ENCODE measurements at places on chromosomes 5 and 9. TPM values are rescaled to one million over a fixed set of nuclear protein-coding genes. Genes with fewer than 3 reads are reported as not detected.
A peak's percentile ranks its signal among the peaks of the same experiment; 100 is the strongest.

DNA sequence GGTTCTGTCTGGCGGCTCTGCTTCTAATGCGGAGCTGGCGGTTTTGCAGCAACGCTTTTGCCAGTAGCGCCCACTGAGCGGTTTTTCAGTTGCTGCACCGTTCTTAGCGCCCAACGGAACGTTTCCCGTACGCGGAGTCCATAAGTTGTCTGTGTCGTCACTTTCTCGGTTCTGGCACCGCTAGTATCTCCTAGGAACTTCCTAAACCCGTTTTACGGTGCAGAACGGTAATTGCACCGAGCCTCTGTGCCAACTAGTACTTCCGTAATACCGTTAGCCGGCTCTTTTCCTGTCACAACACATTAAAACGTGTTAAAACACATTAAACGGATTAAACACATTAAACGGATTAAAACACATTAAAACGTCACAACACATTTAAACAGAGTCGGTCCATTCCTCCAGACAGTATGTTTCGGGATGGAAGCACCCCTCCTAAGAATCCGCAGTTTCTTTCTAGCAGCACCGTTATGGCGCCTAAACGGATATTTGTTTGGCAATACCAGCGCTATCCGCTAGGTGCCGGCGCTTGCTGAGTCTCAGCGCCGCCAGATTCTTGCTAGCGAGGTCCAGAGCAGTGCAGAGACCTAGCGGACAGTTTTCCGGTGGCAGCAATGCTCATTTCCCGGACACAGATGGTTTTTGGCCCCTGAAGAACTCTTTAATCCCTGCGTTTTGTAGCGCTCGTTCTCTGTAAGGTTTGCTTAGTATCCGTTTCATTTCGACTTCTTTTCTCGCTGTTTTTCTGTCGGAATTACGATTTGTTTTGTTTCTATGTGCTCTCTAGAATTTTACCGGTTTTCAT, 45.4 kb downstream of the ANXA2R start:
- DNase-seq: peak; percentile 26

GRCh38 chr5:74337254-74337983, 303.1 kb downstream of the ENC1 start:
- no peak for DNase-seq

GRCh38 chr9:128552744-128553440, 505 bp downstream of the SPTAN1 start:
- peak; percentile 53 for DNase-seq

GRCh38 chr5:6476313-6476661, 27.6 kb downstream of the UBE2QL1 start:
- DNase-seq: no peak

- no peak for DNase-seq
Measured at GRCh38 chr5:149528281-149529060, 22.8 kb downstream of the CSNK1A1 start.

DNA sequence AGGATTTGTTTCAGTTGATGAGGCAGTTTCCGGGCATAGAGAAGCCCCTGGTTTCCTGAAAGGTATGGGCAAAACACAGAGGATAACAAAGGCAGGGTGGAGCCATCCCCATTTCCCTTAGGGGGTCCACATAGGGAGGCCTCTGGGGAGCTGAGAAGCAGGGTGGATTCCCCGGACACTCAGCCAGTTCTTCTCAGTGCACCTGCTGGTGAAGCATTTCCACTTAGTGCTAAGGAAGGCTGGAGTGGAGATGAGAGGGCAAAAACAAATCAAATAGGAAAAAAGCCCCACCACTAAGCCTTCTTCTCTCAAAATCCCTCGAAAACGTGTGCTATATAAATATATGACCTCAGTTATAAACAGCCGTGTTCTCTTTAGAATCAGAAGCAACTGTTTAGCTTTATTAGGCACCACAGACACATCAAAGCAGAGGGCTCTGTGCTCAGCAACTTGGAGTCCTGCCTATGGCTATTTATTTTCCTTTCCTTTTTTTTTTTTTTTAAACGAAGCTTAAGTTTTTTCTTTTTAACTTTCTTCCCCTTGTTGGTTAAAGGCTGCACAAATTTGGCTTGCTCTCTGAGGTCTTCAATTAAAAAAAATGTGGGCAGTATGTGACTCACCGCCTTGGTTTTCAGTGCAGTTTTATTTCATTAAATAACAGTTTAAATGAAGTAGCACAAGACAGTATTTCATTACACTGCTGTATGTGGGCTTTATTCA, 67.7 kb downstream of the PRDM6 start:
- DNase-seq: no peak

GRCh38 chr9:134223091-134223490, 58.7 kb upstream of the RNU6ATAC start:
- DNase-seq: no peak

DNA sequence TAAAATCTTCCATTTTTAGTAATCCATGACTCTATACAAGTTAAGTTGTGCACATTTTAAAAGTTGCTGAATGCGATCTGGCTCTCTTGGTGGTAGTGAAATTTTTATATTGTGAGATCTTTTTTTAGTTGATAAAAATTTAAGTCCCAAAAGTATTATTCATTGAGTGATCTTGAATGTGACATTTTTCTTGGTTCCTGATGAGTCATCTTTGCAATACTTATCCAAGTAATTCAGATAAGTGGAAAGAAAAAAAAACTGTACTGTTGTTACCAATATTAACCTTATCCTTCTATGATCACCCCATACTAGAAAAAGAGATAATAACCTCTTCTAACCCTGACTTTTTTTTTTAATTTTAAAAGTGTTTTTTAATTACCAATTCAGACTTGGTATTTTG, 601.3 kb downstream of the PSAT1 start:
- DNase-seq: no peak

GRCh38 chr9:94782355-94783101, 56.0 kb downstream of the AOPEP start:
- DNase-seq: no peak

DNA sequence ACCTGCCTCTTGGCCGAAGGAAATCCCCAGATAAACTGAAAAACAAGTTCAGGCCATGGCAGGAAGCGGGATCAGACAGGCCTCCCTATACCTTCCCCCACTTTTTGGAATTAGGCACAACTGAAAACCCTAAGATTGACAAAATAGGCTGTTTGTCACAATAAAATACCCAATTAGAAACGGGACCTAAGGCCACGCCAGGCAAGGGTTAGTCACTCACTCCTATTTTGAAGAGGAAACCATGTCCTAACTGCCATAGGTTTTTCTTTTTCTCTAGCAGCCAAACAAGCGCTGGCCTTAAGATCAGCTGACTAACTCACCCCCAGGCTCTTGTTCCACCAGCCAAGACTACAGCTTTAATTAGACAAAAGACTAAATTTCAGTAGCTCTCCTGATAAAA, 11.9 kb downstream of the FBP2 start:
- no peak for DNase-seq

DNA sequence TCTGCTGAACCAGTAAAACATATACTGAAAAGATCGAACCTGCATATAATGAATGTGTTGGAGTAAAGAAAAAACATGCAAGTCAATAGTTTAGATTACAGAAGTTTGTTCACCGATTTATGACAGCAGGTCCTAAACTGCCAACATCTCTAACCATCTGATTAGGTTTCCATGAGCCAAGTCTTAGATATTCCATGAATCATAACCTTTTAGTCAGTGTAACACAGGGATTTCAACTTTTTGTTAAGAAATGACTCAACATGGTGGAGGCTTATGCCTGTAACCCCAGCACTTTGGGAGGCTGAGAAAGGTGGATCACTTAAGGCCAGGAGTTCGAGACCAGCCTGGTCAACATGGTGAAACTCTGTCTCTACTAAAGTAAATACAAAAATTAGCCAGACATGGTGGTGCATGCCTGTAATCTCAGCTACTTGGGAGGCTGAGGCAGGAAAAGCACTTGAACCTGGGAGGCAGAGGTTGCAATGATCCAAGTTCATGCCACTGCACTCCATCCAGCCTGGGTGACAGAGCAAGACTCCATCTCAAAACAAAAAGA, 38.7 kb downstream of the APC start:
- no peak for DNase-seq

- DNase-seq: no peak
Measured at GRCh38 chr5:57410374-57411320, 72.0 kb downstream of the ACTBL2 start.

GRCh38 chr5:148202531-148203203, at the start of gene SPINK6:
SPINK6 (plus strand) TSS chr5:148203042; CDS start chr5:148203097, 55 bp downstream.
- DNase-seq: no peak

- DNase-seq: no peak
Measured at GRCh38 chr5:35776757-35777156, 79.9 kb upstream of the IL7R start.

GRCh38 chr5:110255194-110255593, 471.3 kb downstream of the TMEM232 start:
- DNase-seq: no peak

DNA sequence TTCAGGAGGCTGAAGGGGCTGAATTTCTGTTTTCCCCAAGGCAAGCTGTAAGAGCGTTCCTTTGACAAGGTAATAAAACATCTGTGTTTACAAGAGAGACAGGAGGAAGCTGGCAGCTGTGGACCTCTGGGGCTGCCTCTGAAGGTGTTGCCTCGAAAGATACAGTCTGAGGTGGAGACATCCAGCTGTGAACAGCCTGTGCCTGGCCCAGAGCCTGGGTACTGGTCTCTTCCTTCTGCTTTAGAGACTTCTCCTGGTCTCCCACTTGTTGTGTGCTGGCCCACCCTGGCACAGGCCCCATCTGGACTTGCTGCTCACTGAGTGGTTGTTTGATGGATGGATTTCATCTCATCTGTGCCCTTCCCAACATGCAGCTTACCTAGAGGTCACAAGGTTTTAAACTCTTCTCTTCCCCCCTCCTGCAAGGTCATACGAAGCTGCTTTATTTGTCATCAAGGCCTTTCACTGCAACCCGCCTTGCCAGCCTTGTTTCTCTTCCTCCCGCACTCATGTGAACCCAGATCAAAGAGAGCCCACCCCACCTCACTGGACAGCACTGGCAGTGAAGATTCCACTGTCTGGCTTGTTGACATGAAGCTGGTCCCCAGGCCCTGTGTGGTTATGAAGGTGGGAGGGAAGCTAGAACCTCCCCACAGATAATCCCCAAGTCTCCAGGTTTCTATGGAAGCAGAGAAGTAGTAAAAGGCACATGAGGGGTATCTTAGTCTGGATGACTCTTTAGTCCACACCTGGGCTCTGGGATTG, 35.0 kb upstream of the ALDH1B1 start:
- DNase-seq: no peak

GRCh38 chr9:105328296-105328695, 83.8 kb downstream of the SLC44A1 start:
- DNase-seq: peak; percentile 37

- DNase-seq: no peak
Measured at GRCh38 chr5:25255128-25255527, 610.4 kb upstream of the CDH10 start.

DNA sequence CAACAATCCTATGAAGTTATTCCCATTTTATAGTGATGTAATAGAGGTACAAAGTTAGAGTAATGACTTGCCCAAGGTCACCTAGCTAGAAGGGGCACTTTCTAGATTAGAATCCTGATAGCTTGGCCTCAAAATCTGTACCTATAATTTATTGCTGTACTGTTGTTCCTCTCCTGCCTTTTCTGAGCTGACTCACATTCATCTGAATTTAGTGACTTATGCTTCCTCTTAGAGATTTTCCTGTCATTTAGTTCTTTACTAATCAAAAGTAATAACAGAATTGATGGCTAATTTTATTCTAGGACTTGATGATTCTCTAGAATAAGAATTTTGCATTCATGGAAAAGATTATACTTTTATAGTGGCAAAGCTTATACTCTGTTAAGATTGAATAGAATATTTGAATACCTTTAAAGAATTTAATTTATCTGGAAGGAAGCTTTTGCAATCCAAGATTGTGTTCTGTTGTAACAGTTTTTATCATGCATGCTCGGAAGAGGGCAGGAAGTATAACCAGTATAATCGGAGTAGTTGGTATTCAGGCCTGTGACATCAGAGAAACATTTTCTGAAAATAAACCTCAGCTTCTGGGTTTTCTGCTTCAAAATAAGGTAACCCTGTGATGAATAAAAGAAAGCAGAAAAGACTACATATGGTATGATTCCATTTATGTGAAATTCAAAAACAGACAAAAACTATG, 21.3 kb downstream of the CYSTM1 start:
- no peak for DNase-seq

GRCh38 chr5:122561209-122561608, 213.7 kb upstream of the SNX2 start:
- DNase-seq: no peak

- no peak for DNase-seq
Measured at GRCh38 chr9:133554729-133555128, 20.2 kb downstream of the ADAMTSL2 start.

DNA sequence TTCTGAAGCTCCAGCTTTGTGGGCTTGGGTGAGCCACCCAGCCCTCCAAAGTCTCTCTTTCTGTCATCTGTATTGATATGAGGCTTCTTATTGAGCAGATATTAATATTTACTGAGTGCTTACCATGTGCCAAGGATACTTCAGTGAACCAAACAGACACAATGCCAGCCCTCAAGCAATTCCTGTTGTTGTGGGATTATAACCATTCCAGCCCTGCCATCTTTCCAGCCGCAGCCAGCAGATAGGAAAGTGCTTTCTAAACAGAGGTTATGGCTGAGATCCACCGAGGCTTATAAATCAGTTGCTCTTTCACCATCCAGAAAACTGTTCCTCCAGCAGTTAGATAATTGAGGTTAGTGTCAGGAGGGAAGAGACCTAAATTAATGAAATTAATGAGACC, 137.7 kb upstream of the ALDH1B1 start:
- no peak for DNase-seq

GRCh38 chr9:79057576-79057975, 514.2 kb upstream of the TLE4 start:
- DNase-seq: no peak

- peak; percentile 76 for DNase-seq
Measured at GRCh38 chr5:93589829-93590215, 6.8 kb downstream of the NR2F1 start.

- peak; percentile 12 for DNase-seq
Measured at GRCh38 chr9:34929506-34930102, 28.5 kb upstream of the PHF24 start.

GRCh38 chr5:43348861-43349363, 35.7 kb upstream of the HMGCS1 start:
- DNase-seq: no peak

DNA sequence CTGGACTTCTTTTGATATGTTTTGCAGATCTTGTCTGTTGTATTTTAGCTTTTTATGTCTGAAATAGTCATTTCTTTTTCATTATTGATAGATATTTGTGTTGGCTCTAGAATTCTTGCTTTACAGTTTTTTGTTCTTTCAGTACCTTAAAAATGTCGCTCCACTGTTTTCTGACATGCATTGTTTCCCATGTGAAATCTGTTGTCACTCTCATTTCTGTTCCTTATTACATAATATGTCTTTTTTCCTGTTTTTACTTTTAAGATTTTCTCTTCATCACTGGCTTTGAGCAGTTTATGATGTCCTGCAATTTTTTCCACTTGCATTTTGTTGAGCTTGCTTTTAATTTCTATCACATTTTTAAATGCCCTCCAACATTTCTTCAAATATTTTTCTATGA, 270.4 kb upstream of the TARS1 start:
- no peak for DNase-seq

- no peak for DNase-seq
Measured at GRCh38 chr5:130652176-130652575, 512.9 kb downstream of the HINT1 start.

Gene RAB14
- total RNA-seq: 48.6 TPM

Gene STKLD1
- total RNA-seq: 2.0 TPM

Gene PCDHGB6
- total RNA-seq: 21.7 TPM

Gene SPATA31C1
- total RNA-seq: not detected

Gene ZNF462
- total RNA-seq: 102 TPM

Gene UBTD2
- 48.5 TPM for total RNA-seq

Gene DTWD2
- 10.8 TPM for total RNA-seq

Gene MPDZ
- 53.7 TPM for total RNA-seq

Gene KIAA0825
- 25.2 TPM for total RNA-seq

Gene ENDOG
- total RNA-seq: 6.7 TPM

Gene NR4A3
- total RNA-seq: 1.3 TPM

Gene CDKN2B-AS1
- total RNA-seq: not detected

Gene RFESD
- total RNA-seq: 4.0 TPM
